ENCODE measurements at places on chromosomes 12 and 14.

- DNase-seq, result no peak
Measured at GRCh38 chr12:121364683-121365121, 12.5 kb upstream of the ANAPC5 start.

DNA sequence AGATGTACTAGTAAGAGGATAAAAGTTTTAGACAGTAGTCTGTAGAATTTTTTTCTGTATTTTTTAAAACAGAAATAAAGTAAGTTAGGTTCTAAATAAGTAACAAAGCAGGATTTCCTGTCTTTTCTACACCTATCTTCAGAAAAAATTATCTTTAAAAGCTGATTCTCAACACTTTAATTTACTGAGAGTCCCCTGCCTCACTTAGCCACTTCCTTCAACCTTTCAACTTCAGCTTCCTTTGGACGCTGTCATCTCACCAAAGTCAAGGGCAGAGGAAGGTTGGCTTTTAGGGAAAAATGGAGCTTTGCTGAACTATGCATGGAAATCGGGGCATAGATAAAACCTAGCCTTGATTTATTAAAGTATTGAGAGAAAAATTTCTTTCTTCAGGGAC lies 44.9 kb upstream of the CERS5 start:
- DNase-seq, result no peak

DNA sequence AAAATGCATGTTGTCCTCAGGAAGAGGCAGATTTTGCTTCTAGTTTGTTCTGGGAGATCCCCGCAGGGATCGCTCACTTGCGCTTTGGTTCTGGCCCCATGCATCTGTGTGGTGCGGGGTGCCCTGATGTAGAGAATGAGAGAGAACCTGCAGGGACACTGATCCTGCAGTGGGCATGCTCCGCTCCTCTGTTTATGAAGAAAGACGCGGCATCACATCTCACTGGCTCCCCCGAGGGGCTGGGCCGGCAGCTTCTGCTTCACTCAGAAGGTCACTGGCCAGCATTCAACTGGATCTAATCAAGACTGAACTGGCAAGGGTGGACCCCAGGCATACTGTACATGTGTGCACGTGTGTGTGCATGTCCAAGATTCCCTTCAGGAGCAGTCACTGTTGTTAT lies 164.2 kb downstream of the CALM1 start:
- no peak for DNase-seq

DNA sequence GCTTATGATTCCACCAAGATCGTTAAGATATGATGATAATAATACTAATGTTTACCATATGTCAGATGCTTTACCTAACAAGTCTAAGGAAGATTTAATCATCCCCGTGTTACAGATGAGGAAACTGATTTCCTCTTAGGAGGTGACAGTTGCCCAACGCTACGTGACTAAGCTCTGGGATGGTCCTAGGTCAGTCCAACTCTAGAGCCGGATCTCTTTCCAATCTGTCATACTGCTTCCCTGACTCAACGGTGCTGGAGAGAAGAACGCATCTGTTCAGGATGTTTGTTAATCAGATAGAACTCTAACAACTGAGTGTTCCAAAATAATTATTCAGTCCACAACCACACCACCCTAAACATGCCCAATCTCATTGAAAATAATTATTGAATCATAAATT lies 39.8 kb downstream of the NDUFA12 start:
- no peak for DNase-seq

- DNase-seq, result no peak
Measured at GRCh38 chr14:94655169-94655710, 43.0 kb downstream of the SERPINA3 start.

DNA sequence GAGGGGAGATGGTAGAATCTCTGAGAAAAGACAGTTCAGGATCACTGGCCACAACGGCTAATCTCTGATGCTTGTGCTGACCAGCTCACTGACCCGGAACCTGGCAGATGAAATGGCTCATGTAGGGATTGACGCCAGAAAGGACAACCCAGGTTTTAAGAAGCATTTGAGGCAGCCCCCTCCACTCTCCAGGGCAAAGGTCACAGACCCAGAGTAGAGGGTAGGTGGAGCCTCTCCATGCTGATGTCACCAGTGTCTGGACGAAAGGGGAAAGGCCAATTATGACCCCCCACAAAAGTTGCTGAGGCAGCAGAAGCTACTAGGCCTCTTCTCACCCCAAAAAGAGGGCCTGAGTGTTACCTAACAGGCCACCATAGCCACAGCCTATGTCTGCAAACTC lies 1.2 kb downstream of the METTL1 start:
- no peak for DNase-seq

GRCh38 chr12:44247588-44247987 lies 411.7 kb downstream of the TMEM117 start:
- DNase-seq, result no peak

DNA sequence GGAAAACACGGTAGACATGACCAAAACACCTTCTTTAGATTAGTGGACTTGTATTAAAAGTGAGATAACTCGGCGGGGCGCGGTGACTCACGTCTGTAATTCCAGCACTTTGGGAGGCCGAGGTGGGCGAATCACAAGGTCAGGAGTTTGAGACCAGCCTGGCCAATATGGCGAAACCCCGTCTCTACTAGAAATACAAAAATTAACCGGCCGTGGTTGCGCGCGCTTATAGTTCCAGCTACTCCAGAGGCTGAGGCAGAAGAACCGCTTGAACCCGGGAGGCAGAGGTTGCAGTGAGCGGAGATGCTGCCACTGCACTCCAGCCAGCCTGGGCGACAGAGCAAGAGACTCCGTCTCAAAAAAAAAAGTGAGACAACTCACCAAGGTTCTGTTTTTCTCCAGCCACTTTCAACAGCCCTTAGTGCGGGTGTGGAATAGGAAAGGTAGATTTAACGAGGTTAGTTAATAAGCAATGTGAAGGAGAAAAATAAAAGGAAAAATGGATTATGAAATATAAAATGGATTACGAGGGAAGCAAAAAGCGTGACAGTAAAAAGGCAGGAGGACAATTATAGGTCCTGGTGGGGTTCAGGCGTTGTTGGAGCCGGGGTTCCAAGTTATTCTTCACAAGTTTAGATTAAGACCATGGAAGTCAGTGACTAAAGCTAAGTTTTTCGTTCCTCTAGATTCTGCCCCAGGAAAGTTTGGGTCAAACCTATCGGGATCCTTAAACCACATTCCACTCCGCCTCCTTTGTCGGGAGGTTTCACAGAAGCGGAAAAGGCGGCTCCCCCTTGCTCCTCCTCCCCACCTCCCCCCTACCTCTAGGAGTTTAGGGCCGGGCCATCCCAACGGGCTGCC lies 534 bp downstream of the PPP2R3C start:
- DNase-seq, result peak; percentile 15

DNA sequence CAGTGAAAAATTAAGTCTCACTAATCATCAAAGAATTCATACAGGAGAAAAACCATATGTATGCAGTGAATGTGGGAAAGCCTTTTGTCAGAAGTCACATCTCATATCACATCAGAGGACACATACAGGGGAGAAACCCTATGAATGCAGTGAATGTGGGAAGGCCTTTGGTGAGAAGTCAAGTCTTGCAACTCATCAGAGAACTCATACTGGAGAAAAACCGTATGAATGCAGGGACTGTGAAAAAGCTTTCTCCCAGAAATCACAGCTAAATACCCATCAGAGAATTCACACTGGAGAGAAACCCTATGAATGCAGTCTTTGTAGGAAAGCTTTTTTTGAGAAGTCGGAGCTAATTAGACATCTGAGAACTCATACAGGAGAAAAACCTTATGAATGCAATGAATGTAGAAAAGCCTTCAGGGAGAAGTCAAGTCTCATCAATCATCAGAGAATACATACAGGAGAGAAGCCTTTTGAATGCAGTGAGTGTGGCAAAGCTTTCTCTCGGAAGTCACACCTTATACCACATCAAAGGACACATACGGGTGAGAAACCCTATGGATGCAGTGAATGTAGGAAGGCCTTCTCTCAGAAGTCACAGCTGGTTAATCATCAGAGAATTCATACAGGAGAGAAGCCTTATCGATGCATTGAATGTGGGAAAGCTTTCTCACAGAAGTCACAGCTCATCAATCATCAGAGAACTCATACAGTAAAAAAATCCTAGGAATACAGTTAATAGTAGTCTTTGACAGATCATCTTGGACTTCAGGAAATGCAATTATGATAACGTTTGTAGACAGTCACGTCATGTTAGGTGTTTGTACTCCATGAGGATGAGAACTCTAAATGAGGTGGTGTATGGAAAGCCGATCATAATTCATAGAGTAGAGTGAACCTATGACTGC lies 21.1 kb downstream of the ZNF84 start:
- DNase-seq, result no peak

DNA sequence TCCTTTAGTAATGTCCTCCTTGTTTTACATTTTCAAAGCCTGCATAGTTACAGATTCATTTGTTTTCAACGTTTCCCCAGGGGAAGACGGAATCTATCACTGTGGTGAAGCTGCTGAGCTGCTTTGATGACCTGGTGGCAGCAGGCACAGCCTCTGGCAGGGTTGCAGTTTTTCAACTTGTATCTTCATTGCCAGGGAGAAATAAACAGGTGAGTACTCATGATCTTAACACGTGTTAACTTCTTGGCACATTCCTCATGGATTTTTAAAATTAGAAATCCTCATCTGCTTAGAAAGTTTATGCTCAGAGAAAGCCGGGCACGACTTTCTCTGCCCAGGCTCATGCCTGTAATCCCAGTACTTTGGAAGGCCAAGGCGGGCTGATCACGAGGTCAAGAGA lies 44.5 kb downstream of the TECPR2 start:
- no peak for DNase-seq

DNA sequence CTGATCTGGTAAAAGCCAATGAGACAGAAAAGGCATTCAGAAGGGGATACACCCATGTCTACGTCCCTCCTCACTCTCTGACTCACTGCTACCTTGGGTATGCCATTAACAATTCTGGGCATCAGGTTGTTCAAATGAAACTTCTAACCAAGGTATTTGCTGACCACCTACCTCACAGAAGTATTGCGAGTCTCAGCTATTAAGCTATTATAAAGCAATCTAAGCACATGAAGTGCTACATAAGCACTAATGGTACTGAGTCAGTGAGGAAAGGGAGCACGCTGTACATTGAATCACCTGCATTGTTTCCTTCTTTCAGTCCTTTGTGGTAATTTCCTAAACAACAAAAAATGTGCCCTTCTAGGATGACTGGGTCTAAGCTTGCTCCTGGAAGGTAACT lies 62.8 kb upstream of the CCDC91 start:
- DNase-seq, result no peak

- no peak for DNase-seq
Measured at GRCh38 chr12:46386877-46387629, 14.5 kb upstream of the SLC38A2 start.

DNA sequence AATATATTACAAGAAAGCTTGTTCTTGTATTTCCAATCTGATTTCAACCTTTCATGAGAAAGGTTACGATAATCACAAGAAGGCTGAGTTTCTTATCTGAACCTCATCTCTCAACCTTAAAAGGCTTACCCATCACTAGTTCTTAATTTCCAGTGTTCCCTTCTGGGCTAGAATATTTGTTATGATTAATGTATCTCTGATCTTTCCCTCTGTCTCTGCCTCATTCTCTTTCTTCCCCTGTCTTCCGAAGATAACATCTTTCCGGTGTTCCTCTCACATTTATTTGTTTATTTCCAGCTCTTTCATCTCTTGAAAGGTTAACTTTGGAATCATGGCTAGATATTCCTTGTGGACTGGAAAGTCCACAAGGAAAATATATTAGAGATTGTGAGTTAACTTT lies 255.9 kb downstream of the SLC6A15 start:
- no peak for DNase-seq

DNA sequence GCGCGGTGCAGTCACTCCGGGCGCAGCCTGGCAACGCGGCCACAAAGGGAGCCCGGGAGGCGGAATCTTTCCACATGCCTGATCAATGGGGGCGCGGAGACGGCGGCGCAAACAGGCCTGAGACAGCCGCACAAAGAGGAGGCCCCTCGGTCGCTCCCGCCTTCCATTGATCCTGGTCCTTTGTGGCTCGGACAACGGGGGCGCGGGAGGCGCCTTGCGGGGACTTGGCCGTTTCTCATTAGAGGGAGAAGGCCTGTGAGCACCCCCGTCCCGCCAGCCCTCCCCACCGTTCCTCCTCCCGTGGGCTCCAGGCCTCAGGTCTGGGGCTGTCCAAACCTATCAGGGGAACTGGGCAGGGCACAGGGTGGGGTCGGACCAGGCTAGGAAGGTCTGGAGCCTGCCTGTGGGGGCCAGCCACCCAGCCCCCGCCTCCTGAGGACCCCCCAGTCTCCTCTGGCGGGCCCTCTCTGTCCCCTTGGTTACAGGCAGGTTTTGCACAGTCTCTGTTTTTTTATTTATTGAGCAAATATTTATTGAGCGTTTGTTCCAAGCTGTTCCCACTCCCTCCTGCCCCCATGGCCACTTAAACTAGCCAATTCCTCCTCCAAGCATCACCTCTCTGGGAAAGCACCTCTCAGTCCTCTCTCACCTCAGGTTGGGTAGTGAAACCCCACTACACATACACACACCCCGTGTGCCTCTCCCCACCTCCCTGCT lies 29.0 kb upstream of the MSI1 start:
- no peak for DNase-seq

- no peak for DNase-seq
Measured at GRCh38 chr12:125129591-125130255, 64.5 kb downstream of the AACS start.

DNA sequence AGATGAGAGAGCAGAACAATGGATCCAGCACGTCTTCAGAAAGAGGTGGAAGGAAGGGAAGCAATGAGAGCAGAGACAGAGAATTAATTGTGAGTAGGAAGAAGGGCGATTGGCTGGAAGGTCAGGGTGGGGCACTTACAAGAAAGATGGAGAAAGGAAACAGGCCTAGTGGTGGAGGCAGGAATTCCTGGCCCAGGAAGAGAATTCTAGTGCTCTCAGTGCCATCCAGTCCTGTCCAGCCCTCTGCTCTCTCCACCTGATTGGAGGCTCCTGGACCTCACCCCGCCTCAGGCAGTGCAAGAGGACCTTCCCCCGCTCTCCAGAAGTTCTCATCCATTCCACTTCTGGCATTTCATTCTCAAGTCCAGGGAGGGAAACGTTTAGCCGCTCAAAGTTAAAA lies 43.0 kb downstream of the NGB start:
- DNase-seq, result no peak

DNA sequence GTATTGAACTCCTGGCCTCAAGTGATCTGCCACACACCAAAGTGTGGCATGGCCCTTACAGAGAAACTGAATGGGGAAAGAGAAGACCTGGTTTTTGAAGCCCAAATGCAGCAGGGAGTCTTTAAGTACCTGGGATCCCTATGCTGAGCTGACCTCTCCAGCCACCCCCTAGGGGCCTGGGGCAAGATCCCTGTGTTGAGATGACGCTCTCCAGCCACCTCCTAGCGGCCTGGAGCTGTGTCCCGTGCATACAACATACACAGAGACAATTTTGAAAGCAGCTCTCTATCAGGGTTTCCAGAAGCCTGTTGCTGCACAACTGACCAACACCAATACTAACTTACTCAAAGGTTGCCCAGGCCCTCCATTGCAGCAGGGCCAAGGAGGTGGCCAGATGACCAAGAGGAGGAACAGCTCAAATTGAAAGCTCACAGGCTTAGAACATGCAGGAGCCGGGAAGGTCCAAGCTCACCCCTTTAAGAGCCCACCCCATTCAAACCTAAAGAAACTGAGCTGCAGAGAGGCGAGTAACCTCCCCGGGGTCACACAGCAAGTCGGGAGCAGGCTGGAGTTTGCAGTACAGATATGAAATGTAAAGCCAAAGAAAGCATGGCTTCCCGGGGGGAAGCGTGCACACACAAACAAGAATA lies 31.5 kb downstream of the TTC7B start:
- DNase-seq, result no peak

- no peak for DNase-seq
Measured at GRCh38 chr12:9848899-9849298, 20.3 kb downstream of the CLEC2B start.

All from stimulated activated naive CD4-positive, alpha-beta T cell treated with Interleukin-2 at 50 U/mL for 16 hours (primary cell).